Fibroblast of skin of left biceps (primary cell): ENCODE measurements at places on chromosomes 1 and 21.

DNA sequence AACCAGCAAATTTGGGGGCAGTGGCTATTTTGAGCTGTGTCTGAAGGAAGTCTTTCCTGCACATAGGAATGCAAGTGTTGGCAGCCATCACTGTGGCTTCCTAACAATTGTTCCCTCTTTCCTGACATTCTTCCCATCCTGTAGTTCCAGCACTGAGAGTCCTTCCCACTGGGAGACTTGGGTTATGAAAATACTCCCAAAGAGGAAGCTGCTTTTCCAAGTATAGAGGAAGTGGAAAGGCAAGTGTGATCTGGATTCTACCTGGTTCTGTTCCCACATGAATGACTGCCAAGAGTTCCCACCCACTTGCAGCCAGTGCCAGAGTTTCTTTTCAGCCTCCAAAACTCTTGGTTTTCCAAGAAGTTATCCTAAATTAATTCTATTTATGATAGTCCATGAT, 98.5 kb upstream of the CD53 start:
- no peak for DNase-seq

GRCh38 chr1:154076413-154076812, 78.5 kb downstream of the NUP210L start:
- no peak for DNase-seq

DNA sequence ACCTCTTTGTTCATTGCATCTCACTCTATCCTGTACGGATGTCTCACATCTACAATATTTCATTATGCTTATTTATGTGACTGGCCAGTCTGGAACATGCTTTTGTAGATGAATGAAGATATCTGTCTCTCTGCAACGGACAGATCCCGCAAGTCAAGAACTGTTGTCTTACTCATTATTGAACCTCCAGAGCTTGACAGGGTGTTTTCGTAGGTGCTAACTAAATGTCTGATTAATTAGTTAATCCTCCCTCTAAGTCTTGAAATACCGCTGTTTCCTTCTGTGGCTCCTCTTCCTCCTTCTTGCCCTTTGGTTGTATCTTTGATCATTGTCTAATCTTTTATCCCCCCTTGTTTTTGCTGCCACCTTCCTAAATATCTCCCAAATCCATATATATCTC, 3.2 kb upstream of the C1orf162 start:
- no peak for DNase-seq

- DNase-seq = no peak
Measured at GRCh38 chr1:166814611-166815010, 24.7 kb upstream of the POGK start.

- no peak for DNase-seq
Measured at GRCh38 chr1:71047635-71048607, at the start of gene PTGER3. PTGER3 (minus strand) TSS chr1:71047816; CDS start chr1:71047577, 239 bp downstream.

DNA sequence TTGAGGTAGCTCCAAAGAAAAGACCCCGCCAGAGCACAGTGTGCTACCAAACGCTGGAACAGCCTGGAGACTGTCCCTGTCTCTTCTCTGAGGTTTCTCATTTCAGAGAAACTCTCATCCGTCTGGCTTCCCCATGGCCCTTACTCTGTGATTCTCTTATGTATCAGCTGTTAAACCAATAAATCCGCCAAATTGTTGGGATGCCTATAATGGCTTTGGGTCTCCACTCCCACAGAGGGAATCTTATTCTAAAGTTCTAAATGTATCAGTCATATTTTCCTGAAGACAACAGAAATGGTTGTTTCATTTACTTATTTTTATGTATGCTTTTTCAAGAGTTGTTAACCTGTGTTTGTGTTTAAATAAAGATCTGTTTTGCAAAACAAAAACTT, 4.0 kb downstream of the ERG start:
- DNase-seq = no peak

DNA sequence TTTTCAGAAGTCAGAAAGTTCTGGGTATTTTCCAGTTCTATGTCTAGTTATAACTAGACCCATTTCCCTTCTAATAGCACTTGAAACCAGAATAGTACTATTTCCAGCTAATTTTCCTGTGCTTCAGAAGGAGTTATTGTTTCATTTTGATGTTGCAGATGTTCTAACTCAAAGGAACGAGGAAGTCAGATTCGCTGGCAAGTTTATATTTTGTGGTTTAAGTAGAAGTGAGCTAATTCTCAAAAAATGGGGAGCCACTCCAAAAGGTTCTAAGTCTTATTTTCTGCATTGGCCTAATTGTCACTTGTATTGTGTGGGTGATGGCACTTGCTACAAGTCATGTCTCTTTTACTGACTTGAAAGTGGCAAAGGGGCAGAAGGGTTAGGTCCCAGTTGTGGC, 18.1 kb downstream of the CCDC185 start:
- DNase-seq = peak; percentile 32

- DNase-seq = no peak
Measured at GRCh38 chr1:147626739-147627138, 43.6 kb downstream of the ACP6 start.

GRCh38 chr21:31410499-31411131, 66.6 kb upstream of the TIAM1 start:
- no peak for DNase-seq

DNA sequence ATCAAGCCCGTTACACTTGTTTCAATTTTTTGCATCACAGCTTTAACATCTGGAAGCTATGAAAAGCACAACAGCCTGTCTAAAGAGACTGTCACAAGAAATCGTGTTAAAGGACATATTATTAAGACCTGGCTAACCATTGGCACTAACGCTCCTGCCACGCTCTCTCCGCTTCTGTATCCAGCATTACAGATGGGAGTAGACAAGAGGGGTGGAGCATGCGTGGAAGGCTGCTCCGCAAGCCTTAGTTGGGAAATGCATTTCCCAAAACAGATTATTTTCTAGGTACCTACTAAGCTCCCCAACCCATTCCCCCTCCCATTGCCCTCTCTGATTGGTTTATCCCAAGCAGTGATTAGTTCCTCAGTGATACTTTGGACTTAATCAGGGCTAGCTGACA, 72.4 kb downstream of the NTNG1 start:
- DNase-seq = no peak

GRCh38 chr1:76075188-76075489, 593 bp downstream of the ST6GALNAC3 start:
- DNase-seq = no peak

- DNase-seq = peak; percentile 84
Measured at GRCh38 chr1:39102537-39103327, 76.6 kb downstream of the NDUFS5 start.

GRCh38 chr1:89604414-89604735, 28.5 kb upstream of the LRRC8C start:
- no peak for DNase-seq

DNA sequence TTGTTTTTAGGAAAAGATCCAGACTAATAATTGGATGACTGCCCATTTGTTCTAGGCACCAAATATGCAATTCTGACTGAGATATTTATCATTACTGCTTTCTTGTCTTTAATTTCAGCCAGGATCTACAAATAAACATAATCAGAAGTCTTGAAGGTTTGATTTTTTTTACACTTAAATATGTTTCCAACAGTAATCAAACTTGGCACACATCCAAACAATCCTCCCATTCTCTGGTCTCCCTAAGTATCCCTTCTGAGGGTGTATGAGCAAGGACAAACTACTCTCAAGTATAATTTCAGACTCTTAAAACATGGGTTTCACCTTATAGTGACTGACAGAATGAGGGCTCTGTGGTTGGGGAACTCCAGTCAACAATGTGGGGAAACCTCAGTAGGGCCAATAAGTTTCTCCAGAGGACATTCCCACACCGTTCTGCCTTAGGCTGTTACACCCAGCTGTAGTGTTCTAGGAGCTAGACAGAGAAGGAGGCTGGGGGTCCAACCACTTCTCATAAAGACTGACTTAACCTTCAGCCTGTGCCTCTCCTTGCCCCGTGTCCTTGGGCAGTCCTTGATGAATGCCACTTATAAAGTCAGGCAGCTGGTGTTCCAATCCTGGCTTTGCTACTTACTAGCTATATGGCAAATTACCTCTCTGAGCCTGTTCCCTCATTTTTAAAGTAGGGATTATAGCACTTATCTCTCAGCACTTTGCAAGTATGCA, 1.5 kb upstream of the PALMD start:
- no peak for DNase-seq

GRCh38 chr1:89358287-89358893, 5.5 kb upstream of the GBP6 start:
- DNase-seq = peak; percentile 39
